ENCODE measurements at places on chromosomes 2 and 18.

DNA sequence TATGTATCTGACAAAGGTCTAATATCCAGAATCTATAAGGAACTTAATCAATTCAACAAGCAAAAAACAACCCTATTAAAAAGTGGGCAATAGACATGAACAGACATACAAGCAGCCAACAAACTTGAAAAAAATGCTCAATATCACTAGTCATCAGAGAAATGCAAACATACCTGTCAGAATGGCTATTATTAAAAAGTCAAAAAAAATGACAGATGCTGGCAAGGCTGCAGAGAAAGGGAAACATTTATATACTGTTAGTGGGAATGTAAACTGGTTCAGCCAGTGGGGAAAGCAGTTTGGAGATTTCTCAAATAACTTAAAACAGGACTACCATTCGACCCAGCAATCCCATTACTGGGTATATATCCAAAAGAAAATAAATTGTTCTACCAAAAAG, 21.6 kb downstream of the SESTD1 start:
- no peak for DNase-seq

DNA sequence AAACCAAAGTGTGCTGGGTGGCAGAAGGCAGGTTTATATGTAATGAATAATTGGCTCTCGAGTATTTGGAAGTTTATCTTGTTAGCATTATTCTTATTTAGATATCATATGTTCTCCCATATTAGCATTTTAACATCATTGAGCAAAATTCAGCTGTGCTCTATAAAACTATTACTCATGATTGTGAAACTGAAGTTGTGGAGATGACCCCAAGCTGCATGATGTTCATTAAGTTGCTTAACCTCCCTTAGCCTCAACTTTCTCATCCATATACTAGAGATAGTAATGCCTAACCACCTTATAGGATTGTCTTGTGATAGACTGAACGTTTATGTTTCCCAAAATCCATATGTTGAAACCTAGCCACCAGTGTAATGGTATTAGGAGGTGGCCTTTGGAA, 346.3 kb downstream of the SATB2 start:
- DNase-seq, result no peak

GRCh38 chr2:228728961-228729360, 542.1 kb downstream of the PID1 start:
- no peak for DNase-seq

DNA sequence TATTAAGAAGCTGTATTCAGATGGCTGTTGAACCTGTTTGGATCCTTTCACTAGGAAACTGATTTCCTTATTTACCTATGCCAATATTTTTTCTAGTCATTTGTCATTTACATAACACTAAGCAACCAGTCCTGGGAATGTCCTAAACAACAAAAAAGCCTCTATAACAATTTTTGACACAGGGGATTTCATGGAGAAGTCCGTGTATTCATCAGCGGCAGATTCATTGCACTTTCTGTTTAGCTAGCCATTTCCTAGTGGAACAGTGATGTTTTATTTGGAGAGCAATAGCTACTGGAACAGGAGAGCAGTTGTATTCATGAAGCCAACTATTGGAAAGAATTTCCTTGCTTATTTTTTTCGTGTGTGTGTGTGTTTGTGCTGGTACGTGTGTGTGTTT, 604.3 kb upstream of the POU3F3 start:
- no peak for DNase-seq

GRCh38 chr2:240959214-240959940, 39.0 kb upstream of the SNED1 start:
- no peak for DNase-seq

DNA sequence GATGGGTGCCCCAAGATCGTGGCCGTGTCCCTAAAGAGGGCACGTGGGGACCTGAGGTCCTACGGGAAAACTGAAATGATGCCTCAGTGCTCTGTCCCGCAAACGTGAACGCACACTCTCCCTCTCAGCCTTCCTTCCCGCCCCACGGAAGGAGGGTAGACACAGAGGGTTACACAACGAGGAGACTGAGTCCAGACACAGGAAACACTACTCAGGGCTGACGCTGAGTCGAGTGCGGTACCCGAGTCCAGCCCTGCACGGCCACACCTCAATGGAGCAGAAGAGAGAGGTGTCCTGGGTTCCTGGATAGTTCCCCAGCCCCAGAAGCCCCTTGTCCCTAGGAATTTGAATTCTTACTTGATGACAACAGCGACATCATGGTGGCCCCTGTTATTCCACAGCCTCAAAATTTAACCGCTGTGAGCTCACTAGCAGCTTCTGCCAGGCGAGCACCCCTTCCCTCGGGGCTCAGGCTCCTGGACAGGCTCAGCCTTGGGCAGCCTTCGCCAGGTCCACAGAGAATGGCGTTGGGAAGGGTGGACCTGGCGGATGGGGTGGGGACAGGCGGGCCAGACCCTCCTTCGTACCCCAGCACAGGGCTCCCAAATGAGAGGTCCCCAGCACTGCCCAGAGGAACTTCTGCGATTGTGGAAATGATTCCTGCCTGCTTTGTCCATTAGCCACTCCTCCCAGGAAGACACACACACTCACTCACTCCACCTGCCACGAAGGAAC, 980 bp upstream of the RNPEPL1 start:
- DNase-seq, result no peak

GRCh38 chr2:201234663-201235135, 25.6 kb upstream of the CASP8 start:
- DNase-seq, result no peak

- DNase-seq, result no peak
Measured at GRCh38 chr2:23592898-23593751, 208.1 kb downstream of the KLHL29 start.

DNA sequence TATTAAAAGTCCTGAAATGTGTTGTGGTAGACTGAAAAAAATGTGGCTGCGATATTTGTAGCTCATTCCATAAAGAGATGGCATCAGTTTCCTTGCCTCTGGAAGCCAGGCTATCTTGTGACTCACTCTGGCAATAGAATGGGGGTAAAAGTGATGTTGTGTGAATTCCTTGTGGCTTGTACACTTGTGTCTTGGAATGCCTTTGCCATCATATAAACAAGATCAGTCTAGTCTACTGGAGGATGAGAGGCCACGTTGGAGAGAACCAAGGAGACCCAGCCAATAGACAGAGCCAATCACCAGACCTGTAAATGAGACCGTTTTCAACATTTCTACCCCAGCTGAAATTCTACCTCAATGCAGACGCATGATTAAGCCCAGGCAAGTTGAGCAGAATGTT, 254.1 kb downstream of the TRIB2 start:
- no peak for DNase-seq

- DNase-seq, result no peak
Measured at GRCh38 chr2:74719066-74719465, 65.0 kb downstream of the SEMA4F start.

DNA sequence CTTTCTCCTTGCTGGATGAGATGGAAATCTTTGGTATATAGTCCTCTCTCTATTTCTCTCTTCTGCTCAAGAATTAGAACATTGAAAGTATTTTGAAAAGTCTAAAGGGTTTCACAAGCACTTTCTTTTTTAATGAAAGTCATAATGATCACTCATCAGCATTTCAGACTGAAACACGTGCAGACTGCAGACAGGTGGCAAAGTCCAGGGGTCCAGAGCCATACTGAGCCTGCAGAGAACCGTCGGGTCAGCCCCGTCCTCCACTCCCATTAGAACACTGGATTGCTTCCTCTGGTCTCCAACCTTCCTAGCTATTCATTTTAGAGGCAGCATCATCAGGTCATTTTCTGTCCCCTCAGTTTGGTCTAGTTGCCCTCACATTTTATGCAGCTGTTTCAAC, 3.1 kb downstream of the TMEM247 start:
- DNase-seq, result no peak

GRCh38 chr2:62504657-62505056, 1.3 kb downstream of the TMEM17 start:
- no peak for DNase-seq

DNA sequence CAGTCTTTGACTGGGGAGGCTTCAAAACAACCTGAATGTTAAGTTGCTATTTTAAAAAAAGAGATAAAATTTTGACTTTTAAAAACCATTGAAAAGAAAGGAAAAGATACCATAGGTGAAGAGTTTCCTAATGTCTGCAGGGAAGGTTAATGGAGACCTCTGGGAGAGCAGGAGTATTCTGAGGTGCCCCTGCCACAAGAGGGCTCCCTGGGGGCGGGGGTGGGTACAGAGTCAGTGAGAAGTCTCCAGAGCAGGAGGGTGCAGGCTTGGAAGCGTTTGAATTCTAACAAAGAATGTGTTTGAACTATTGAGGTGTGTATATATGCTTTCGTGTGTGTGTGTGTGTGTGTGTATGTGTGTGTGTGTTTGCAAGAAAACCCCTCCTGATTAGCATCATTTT, 46.7 kb upstream of the ST6GAL2 start:
- no peak for DNase-seq

DNA sequence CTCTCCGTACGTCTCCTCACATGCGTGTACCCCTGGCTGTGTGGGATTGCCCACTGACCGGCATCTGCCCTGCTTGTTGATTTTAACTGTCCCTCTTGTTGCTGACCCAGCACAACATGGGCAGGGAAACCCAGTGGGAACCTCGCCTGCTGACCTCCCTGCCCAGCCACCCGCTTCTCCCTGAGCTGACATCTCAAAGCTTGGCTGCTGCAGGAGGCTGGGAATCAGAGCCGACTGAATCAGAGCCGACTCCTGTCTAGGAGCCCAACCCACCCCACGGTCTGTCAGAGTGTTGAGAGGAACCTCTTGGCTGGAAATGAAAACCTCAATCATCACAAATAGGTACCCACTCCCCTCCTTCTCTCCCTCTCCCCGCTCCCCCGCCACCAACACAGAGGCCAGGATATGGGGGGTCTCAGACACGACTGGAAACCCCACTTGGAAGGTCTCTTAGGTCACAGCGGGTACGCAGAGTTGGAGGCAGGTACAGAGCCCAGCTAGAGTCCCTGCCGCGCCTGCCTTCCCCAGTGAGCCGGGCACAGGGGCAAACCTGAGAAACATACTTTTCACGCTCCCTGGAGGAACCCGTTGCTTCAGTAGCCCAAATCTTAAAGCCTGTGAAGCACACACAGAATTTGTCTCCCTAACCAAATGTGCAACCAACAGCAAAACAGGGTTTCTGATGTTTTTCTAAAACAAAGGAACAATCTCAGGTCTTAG, 784 bp downstream of the EDAR start:
- DNase-seq, result no peak

DNA sequence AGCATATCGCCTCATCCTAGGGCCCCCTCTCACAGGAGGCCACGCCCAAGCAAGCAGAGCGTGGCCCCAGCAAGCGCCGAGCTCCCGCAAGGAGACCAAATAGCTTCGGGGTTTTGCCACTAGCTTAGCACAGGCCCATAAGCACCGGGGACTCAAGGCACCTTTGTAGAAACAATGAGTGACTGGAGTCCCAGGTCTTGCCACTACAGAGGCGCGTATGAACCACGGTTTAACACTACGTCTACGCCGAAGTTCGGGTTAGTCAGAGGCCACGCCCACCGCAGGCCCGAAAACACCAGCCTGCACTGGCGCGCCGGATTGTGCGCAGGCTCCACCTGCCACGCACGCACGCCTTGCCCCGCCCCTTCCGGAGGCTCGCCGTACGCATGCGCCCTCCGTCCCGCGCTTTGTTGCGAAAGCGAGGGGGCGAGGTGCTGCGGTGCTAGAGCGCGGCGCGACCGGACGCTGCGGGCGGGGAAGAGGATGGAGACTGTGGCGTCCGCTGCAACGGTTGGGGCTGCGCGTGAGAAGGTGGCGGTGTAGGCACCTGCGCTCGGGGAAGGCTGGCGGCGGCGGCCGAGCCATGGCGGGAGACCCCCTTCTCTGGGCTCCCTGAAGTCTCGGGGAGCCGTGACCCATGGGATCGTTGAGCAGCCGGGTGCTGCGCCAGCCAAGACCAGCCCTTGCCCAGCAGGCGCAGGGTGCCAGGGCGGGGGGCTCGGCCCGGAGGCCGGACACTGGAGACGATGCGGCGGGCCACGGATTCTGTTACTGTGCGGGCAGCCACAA, at the start of gene GMCL1:
TSS of gene GMCL1 (plus strand) at position 405 of the 789 bp plus-strand sequence. CDS start at position 638, 233 bp downstream.
- peak; percentile 98 for DNase-seq

DNA sequence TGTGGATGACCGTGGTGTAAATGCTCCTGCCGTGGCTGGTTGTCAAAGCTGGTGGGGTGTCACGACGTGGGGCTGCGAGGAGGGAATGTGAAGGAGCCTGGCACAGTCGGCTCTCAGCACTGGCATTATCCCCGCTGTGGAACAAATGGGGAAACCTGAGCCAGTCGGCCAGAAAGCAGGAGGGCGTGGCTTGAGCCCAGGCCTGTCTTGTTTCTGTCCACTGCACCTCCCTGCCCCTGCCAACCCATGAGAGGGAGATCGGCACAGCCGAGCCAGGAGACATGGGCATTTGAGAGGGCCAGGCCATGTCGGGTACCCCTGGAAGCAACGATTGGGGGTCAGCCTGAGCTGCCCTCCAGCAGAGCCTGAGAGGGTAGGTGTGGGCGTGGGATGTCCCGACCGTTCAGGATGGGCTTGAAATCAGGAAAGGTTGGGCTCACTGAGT, 44.5 kb downstream of the PDIA6 start:
- DNase-seq, result no peak

GRCh38 chr2:180450841-180451240, 443.7 kb upstream of the CWC22 start:
- no peak for DNase-seq

DNA sequence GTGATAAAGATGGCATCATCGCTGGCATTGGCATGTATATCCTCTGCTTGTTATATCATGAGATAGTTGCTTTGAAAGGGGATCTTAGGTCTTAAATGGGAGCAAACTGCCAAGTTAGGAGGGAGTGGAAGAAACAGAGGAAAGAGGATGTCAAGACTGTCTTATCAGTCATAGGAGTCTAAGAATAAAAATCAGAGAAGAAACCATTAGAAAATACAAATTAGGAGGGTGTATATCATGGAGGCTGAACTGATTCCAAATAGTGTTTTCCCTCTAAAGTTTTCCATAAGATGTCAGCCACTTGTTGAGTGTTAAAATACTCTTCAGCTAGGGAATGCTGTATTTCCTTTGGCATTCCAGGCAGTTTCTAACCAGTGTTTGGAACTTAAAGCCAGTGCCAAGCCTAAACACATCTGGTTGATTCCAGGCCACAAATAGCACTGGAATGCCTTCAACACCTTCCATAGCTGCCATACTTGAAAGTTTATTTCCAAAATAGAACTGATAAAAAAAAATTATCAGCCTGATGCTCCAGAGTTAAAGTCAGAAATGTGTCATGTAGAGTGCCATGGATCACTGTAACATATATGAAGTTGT, 129.4 kb downstream of the ZEB2 start:
- DNase-seq, result no peak

DNA sequence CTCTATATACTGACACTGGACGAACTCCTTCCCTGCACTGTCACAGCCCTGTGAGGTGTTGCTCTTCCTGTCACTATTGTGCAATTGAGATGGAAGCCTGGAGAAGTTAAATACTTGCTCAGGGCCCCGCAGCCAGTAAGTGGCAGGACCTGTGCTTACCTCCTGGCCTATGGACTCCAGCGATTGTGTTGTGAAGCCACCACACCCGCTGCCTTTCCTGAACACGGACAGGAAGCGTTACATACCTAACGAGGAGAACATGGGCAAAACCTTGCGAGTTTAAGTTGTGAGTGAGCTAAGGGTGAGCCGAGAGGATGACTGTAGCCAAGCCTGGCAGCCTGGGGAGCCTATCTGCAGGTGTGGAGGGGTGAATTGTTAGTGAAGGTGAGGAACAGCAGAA, 26.1 kb downstream of the RAB31 start:
- no peak for DNase-seq

GRCh38 chr2:186399082-186399644, 86.9 kb upstream of the ZC3H15 start:
- no peak for DNase-seq

All from Caki2 (cell line).